ENCODE measurements at places on chromosomes 12 and 14.
A peak's percentile ranks its signal among the peaks of the same experiment; 100 is the strongest.

- no peak for DNase-seq
Observed at GRCh38 chr12:64633940-64634337, 23.6 kb downstream of the RASSF3 start.

DNA sequence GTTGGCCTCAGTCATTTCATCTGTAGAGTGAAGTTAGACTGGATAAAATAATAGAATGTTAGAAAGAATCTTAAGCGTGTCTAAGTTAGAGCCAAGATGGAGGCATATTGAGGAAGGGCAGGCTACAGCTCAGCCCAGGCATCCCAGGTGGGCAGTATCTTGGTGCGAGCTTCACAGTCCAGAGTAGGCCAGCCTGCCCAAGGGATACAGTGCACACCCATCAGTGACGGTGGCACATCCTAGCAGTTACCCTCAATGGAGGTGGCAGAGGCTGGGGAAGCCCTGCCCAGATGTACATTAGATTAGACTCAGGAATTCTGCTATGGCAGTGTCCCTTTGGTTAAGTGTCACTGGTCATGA is 21.5 kb downstream of the TULP3 start:
- no peak for DNase-seq

- peak; percentile 31 for DNase-seq
Observed at GRCh38 chr12:94074980-94075629, 73.3 kb upstream of the PLXNC1 start.

DNA sequence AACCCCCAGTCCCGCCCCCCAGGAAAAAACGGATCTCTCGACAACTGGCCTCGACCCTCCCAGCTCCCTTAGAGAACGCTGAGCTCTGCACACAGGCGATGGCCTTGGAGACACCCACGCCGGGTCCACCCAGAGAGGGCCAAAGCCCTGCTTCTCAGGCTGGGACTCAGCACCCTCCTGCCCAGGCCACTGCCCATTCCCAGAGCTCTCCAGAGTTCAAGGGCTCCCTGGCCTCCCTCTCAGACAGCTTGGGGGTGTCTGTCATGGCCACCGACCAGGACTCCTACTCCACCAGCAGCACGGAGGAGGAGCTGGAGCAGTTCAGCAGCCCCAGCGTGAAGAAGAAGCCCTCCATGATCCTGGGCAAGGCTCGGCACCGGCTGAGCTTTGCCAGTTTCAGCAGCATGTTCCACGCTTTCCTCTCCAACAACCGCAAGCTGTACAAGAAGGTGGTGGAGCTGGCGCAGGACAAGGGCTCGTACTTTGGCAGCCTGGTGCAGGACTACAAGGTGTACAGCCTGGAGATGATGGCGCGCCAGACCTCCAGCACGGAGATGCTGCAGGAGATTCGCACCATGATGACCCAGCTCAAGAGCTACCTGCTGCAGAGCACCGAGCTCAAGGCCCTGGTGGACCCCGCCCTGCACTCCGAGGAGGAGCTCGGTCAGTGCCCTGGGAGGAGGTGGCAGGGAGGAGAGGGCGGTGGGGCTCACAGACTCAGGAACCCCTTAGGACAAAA is 95.8 kb downstream of the LGMN start:
- DNase-seq = no peak

DNA sequence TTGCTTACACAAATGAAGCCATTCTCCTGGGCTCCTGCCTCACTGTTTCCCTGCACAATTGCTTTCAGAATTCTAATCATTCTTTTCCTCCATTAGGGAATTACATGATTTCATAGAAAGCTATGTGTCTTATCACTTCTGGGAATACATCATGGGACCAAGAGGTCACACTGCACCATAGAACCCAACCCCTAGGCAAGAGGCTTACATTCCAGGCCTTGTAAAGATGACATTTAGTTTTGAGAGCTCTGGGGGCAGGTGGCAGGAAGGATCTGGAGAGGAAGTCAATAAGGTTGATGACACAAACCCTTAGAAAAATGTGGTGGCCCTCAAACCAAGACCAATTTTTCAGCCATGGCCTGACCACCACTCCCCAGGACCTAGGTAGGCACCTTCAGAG is 57.1 kb downstream of the NUAK1 start:
- no peak for DNase-seq

GRCh38 chr14:70021548-70022220 is 142.5 kb downstream of the SMOC1 start:
- DNase-seq = no peak
